ENCODE measurements at places on chromosomes 12 and 14.
A peak's percentile ranks its signal among the peaks of the same experiment; 100 is the strongest.

- no peak for DNase-seq
Observed at GRCh38 chr14:21236948-21237797, 32.1 kb downstream of the HNRNPC start.

DNA sequence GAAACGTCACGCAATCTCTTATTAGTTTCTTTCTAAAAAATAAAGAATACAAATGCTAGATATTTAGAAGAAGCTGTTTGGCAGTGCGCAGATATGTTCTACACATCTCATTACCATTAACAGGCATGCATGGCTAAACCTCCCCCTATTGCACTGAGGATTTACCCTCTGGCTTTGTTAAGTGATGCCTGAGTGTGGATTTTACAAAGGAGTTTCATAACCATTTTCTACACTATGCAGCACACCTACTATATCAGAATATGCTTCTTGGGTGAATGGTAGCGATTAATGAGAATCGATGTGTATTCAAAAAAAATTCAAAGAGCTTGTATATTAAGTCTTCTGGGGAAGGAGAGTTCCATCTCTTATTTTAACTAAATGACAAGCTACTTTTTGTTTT, 1.1 kb upstream of the RMST start:
- DNase-seq: no peak

- DNase-seq: peak; percentile 53
Observed at GRCh38 chr12:85920324-85920947, 46.3 kb downstream of the NTS start.

- no peak for DNase-seq
Observed at GRCh38 chr14:36212577-36212976, 36.1 kb upstream of the PTCSC3 start.

DNA sequence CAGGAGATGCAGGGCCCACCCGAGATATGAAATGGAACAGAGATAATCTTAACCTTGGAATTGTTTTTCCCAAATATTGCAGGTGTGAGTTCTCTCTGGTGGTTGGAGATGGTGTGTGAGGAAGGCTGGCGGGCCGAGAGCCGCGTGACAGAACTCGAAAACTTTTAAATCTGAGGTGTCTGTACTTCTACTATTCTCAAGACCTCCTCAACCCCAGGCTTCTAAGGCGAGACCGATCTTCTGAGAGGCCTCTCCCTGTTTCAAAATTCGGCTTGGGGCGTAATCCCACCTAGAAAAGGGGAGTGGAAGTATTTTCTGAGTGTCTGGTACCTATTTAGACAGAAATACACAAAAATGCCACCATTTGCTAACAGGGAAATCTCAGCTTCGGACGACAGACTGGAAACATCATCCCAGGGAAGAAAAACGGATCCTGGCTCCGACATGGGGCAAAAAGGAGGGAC, 611 bp downstream of the SARNP start:
- no peak for DNase-seq

GRCh38 chr12:27456618-27457017, 10.1 kb downstream of the SMCO2 start:
- no peak for DNase-seq

DNA sequence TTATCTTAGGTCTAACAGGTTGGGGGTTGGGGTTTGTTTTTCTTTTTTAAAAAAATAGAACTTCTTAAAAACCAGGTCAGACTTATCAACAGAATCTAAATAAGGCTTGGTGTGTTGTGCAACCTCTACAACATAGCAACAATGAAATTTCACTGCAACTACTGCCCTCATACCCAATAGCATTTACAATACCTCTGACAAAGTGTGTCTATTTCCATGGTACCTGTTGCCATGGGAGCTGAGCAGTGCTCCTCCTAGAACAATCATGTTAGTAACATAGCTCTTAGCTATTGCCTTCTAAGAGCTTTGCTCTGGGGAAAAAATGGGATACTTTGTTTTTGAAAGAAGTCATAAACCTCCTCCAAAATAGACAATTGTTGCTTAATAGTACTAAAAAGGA, 103.3 kb upstream of the CCDC175 start:
- peak; percentile 60 for DNase-seq

DNA sequence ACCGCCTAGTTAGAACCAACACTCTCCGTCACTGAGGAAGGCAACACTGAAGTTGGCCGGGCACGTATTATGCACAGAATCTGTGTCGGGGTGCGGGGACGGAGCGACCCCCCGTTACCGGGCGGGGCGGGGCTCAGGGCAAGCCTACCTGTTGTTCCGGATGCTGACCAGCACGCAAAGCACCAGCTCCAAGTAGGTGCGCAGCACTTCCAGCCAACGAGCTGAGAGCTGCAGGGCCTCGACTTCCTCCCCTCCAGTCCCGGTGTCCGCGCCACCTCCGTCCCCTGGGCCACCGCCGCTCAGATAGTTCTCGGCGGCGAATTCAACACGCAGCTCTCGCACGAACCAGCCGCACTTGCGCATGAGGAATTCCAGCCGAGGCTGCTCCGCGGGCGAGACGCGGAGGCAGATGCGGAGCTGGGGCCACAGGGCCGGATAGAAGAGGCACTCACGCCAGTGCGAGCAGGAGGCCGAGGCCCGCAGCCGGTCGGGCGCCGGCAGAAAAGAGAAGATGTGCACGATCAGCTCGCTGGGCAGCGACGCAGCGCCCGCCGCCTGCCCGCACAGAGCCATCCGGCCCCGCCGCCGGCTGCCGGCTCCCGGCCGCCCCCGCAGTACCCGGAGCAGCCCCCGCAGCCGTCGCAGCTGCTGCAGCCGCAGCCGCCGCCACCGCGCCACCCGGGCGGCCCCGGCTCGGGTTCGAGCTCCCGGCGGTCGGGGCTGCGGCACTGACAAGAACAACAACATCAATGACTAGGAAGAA, 636 bp downstream of the FBXO33 start:
- no peak for DNase-seq

DNA sequence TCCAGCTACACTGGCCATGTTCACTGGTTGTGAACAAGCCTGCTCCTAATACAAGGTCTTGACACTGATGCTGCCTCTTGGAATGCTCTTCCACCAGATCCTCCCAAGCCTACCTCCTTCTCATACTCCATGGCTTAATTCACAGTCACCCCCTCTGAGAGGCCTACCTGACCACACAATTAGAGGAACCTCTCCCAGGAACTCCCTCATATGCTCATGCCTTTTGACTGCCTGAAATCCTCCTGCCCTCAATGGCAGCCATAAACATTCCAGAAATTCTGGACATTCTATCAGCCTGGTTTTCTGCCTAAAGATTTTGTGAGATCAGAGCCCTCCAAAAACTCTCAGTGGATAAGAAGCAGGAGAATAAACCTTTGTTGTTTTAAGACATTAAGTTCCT, 340.2 kb downstream of the C12orf75 start:
- DNase-seq: no peak

DNA sequence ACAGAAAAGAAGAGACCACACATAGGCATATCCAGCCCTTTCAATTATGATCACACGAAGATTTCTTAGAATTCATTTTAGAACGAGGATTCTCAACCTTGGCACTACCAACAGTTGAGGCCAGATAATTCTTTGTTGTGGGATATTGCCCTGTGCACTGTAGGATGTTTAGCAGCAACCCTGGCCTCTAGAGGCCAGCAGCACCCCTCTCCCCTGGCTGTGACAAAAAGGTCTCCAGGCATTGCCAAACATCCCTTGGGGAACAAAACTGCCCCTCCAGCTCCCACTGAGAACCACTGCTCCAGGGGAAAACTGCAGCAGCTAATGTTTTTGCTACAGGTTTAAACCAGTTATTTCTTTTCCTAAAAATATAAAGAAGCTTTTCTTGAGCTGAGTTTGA, 7.1 kb downstream of the NT5DC3 start:
- DNase-seq: no peak

GRCh38 chr12:120760349-120761254, 35.0 kb downstream of the ACADS start:
- DNase-seq: no peak

- no peak for DNase-seq
Observed at GRCh38 chr14:88802596-88802995, 9.8 kb upstream of the EML5 start.

GRCh38 chr12:130972586-130972950, 18.9 kb downstream of the ADGRD1 start:
- no peak for DNase-seq

DNA sequence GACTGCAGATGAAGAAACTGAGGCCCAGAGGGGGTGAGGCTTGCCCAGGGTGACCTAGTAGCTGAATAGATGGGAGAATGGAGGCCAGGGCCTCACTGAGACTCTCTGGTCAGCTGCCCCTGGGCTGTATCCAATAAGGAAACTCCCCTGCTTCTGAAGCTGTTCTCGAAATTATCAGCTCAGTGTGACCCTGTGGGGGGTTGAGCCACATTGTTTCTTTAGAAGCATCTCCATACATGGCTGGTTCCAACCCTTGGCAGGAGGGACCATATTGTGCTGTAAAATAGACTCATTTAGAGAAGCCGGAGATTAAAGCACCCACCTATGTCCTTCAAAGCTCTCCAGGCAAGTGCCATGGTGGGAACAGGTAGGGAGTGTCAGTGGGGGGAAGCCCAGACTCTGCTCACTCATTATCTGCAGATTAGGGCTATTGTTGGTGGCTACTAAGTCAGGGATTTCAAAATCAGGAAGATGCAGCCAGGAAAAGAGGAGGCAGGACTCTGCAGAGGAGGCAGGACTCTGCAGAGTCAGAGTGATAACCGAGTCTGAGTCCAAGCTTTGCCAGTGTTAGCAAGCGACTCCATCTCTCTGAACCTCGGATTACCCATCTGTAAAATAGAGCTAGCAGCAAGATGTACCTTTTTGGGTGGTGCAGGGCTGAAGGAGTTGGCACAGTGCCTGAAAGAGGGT, 3.5 kb downstream of the SERPINA5 start:
- no peak for DNase-seq

DNA sequence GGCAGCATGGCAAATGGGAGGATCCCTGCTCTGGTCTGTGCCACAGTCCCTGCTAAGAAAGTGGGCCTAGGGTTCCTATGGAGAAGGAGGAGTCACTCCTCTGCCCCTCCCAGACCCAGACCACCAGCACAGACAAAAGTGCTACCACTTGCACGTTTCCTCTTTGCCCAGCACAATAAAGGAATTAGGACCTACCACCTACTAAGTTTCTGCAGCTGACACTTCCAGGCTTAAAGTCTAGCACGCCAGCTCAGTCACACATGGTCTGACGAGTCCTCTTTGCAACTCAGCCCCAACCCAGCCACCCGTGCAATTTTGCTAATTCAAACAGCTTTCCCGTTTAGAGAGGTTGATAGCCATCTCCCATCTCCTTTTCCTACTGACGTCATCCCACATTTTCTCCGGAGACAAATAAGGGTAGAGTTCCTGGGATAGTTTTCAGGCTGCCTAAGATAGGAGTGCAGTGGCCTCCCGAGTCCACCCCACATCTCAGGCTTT, 66.2 kb upstream of the PTGR2 start:
- no peak for DNase-seq

GRCh38 chr12:47805417-47805816, 14.3 kb downstream of the HDAC7 start:
- no peak for DNase-seq

DNA sequence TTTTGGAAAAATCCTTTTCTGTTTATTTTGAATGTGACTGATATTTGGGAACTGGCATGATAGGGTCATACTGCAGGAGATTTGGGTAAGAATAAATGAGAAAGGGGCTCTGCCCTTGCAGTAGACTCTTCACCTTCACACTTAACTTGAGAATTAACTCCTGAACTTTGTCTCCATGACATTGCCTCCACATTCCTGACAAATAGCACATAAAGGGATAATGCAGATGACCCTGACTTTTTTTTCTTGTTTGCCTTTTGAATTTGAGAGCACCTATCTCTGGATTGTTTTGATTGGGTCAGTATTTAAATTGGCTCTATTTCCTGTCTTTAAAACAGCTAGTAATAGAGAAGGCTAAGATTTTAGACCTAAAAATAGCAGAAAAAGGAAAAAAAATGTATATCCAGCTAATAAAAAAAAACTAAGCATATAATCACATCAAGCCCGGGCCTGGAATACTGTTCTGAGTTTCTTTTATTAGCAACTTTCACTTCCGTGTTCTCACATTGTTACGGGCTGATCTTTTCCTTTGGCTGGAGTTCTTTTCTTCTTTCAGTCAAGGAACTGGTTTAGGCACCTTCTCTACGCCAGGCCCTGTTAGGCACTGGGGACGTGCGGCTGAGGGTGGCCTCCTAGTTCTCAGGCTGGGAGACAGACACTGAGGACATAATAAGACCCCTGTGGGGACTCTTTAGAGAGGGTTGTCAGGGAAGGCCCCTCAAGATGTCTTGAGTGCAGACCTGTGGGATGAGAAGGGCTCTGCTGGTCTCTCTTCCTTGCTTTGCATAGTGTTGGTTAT, 53.1 kb upstream of the GNPNAT1 start:
- DNase-seq: no peak

DNA sequence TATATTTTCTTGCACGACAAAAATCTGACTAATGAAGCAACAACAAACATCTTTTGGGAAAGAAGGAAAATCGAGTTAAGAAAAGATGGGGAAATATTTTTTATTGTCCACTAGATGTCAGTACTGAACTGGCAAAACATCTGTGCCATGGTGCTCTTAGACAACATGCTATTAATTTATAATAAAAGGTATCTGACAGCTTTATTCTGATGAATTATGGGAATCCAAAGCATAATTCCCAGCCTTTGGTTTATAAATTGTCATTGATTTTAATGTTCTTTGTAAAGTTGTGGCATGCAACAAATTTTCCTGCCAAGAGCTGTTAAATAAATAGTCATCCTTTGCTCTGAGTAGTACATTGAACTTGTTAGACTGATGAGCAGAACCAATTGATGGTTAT, 231.2 kb downstream of the ETNK1 start:
- peak; percentile 35 for DNase-seq

GRCh38 chr12:25074954-25075353, 120.0 kb downstream of the DNAI7 start:
- DNase-seq: no peak

- no peak for DNase-seq
Observed at GRCh38 chr12:109888179-109889020, 8.1 kb upstream of the GLTP start.

DNA sequence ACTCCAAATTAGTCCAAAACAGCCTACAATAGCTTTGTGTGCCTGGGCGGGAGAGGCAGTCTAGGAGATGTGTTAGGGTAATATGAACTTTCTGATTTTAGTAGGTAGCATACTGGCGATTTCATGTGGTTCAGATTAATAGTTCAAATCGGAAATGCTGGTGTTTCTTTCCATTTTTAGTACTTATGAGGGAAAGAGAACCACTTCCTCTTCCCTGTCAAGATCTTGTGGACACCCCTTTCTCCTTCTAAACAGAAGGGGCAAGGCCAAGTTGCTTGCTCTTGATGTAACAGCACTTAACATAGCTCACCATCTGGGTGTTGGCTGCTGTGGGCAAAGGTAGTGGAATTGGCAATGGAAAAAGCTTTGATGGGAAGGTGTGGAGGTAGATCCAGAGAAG, 32.2 kb upstream of the IGF1 start:
- DNase-seq: no peak

DNA sequence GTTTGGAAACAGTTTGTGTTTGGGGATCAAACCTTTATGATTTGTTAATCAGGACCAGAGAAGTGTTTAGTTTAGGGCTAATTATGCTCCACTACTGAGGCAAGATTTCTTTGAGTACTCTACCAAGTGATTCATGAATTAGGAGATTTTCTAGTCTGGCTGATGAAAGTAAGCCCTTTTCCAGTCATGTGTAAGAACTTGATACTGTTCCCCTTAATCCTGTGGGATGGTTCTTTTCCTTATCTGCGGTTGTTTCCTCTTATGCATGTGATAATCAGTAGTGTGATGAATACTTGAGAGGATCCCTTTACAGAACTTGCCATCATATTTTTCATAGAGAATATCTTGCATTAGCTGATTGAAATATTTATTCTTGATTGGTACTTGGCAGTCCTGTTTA, 42.1 kb downstream of the DYRK2 start:
- no peak for DNase-seq

GRCh38 chr12:93733358-93733757, 56.2 kb downstream of the CRADD start:
- no peak for DNase-seq

Data from NCI-H774 (cell line).